Stimulated activated CD4-positive, alpha-beta T cell treated with anti-CD3 and anti-CD28 coated beads, TNF-alpha, amount 100 ng/mL, for 1 hour (primary cell): ENCODE measurements at places on chromosomes 1 and 21.

- DNase-seq, result no peak
Observed at GRCh38 chr1:12460911-12461621, 156.9 kb downstream of the DHRS3 start.

- DNase-seq, result no peak
Observed at GRCh38 chr1:10639011-10639774, 157.3 kb downstream of the CASZ1 start.

GRCh38 chr1:174858301-174858700 is 141.4 kb upstream of the CACYBP start:
- no peak for DNase-seq

- no peak for DNase-seq
Observed at GRCh38 chr1:226611301-226611700, 62.7 kb downstream of the STUM start.

GRCh38 chr1:51861669-51862068 is 16.9 kb downstream of the NRDC start:
- DNase-seq, result no peak

- DNase-seq, result no peak
Observed at GRCh38 chr1:172176206-172176605, 244.3 kb upstream of the C1orf105 start.

- DNase-seq, result no peak
Observed at GRCh38 chr1:58976294-58976693, 192.4 kb upstream of the JUN start.

DNA sequence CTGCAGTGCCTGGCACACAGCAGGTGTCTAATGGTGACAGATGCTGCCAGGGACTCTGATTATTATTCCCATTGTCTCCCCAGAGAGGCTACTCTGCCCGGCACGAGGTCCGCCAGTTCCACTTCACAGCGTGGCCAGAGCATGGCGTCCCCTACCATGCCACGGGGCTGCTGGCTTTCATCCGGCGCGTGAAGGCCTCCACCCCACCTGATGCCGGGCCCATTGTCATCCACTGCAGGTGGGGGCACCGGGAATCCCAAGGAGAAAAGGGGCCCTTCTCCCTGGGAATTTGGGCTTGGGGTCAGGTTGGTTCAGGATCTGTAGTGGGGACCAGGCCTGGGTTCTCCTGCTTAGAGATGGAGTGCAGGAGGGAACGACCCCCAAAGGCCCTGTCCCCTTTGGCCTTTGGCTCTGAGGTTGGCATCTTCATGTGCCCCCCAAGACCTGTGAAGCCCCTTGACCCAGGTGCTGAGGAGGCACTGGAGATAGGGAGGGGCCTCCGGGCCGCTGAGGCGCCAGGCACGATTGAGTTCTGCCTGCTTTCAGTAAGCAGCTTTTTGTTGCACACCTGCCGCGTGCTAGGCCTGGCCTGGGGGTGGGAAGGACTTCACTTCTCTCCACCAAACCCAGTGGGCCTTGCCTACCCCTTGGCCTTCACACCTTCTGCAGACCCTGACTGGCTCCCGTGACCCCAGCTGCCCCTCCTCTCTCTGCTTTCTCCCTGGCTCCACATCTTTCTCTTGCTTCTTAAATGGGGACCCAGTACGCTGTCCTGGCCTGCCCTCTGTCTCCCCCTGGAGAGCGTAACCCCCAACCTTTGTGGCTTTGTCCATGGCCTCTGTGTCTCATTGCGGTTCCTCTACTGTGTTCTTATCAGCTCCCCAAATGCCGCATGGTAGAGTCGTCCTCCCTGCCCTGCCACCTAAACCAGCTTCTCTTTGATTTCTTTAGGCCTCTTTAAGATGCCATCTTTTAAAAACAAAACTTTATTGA is 76.4 kb downstream of the PTPRU start:
- no peak for DNase-seq

GRCh38 chr1:50527249-50527986 is 104.2 kb upstream of the DMRTA2 start:
- DNase-seq, result no peak

DNA sequence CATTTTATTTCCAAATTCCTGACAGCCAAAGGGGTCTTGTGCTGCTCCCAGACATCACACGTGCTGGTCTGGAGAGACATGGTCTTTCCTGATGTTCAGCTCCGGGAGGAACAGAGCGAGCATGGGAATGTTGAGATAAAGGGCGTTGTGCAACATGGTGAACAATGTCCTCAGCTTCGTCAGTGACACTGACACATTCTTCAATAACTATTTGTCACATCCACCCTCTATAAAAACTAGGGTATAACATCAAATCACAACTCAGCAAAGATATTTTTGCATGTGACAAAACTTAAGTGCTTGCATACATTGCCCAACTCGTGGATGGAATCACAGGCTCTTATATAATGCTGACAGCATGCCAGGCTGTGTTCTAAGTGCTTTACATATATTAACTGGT is 42.4 kb upstream of the GRHL3 start:
- no peak for DNase-seq

DNA sequence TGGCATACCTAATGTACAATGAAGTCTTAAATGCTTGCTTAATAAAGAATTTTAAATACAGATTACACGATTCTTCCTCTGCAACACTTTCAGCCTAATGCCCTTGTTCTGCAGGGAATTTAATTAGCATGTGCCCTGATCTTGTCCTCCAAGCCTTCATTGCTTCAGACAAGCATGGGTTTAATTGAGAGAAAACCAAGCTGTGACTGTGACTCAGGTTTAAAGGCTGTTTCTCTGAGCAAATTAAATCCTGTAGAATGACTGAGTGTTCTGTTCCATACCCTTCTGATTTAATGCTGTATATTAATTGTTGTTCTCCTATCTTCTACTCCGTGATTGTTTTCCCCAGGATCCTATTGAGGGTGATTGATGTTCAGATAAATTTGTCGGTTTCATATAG is 269.0 kb upstream of the PRMT6 start:
- DNase-seq, result no peak

GRCh38 chr1:15120251-15120945 is 33.1 kb upstream of the TMEM51 start:
- DNase-seq, result no peak

DNA sequence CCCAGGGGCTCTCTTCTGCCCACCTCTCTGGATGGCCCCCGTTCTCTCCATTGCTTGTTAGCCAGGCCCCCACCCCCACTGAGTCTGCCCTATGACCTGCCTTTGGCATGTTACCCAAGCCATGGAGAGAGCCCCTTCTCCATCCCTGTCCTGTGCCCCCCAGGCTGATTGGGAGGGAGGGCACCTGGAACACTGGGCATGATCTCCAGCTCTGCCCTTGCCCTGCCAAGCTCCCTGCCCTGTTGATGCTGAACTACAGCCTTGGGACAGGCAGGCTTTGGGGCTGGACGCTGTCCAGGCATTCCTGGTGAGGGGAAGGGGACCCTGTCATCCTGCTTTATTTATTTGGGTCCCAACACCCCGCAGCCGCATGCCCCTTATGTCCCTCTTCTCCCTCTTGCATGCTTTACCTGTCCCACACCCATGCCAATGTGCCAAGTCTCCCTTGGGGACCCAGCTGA is 10.7 kb downstream of the TRIM46 start:
- no peak for DNase-seq

DNA sequence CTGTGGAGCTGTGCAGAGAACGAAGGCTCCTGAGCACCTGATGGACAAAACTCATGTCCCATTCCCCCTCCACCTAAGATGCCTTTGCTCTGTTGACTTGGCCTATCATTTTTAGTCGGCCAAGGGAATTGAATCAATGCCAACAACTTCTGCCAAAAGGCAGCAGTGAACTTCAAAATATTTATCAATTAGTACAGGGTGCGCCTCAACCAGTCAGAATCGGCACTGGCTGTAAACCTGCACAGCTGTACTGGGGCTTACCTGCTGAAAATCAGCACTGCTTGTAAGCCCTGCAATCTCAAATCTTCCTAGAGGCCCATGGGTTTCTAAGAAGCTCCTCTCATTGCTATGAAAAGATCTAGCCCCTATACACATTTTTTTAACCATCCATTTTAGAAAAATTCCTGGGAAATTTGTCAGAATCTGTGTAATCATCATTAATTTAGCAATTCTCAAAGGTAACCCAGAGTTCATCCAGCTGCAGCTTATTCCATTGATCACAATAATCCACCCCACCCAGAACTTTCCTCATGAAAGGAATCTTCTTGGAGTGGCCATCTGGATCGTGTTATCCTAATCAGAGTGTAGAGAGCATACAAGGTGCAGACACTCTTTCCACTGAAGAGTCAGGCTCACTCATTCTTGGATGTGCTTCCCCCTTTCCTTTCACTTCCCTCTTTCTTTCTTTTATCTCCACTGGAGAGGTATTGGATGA is 40.2 kb downstream of the ADAMTS1 start:
- DNase-seq, result no peak

DNA sequence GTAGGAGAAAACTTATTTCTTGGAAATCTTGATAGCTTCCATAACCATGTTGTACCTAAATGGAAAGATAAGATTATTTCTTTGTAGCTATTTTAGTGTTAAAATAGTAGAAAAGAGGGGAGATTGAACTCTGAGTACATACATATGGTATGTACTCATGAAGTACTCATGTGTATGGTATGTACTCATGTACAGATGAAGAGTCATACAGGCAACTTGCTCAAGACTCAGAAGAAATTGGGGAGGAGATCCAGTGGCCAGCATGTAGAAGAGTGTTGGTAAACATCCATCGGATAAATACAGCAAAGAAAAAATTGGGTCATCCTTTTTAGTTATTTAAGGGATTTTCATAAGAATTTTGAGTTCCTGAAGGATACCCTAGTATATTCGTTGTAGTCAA is 29.0 kb downstream of the MDM4 start:
- DNase-seq, result no peak

DNA sequence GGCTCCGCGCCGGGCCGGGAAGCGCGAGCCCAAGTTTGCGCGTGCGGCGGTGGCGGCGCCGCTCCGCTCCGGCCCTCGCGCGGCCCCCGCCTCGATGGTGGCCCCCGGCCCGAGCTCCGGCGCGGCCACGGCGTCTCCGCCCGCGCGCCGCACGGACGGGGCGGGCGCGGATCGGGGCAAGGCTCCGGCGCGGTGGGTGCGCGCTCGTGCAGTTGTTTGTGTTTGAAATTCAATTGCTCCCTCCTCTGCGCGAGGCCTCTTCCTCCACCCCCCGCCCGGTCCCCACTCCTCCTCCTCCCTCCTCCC is at the start of gene HDGF:
Gene HDGF, minus strand, starts transcription at position 225 of the 306 bp plus-strand sequence. CDS start 246 bp downstream, outside the sequence.
- DNase-seq, result no peak

DNA sequence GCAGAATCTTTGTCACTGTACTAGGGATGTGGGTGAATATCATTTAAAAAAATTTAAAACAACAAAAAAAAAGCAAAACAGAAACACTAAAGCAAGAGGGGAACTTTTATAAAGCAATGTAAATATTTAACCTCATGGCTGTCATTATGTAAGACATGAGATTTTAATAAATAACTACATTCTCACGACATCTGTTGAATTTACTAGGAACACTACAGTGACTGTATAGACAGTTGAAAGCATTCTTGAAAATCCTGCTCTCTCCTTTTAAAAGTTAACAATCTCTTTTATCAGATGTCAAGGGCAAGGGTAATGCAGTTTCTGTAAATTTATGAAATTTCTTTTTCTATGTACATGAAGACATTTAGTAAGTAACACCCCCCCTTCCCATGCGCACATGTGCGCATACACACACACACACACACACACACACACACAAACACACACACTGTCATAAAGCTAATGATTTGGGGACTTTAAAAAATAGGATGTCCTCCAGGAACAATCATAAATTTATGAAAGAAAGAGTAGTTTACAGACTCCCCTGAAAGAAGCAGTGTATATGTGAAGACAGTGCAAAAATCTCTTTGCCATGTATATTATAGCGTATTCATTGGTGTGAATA is 51.7 kb downstream of the PROX1 start:
- no peak for DNase-seq

- no peak for DNase-seq
Observed at GRCh38 chr1:4745560-4745959, 91.2 kb downstream of the AJAP1 start.

GRCh38 chr1:214581785-214582184 is 21.2 kb upstream of the CENPF start:
- DNase-seq, result no peak

DNA sequence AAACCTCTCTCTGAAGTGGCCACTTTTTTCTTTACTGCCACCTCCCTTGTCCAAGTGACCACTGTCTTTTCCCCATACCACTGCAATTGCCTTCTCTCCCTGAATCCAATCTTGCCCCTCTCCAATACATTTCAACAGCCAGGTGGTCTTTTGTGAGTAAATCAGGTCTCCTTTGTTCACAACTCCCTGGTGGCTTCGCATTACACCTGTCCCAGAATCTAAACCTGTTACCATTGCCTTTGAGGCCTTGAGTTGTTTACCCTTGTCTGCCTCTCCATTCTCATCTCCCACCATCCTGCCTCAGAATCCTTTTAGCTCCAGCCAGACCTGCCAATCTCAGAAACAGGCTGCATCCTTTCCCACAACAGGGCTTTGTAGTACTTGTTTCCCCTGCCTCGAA is 21.8 kb upstream of the DYNLT5 start:
- DNase-seq, result no peak

DNA sequence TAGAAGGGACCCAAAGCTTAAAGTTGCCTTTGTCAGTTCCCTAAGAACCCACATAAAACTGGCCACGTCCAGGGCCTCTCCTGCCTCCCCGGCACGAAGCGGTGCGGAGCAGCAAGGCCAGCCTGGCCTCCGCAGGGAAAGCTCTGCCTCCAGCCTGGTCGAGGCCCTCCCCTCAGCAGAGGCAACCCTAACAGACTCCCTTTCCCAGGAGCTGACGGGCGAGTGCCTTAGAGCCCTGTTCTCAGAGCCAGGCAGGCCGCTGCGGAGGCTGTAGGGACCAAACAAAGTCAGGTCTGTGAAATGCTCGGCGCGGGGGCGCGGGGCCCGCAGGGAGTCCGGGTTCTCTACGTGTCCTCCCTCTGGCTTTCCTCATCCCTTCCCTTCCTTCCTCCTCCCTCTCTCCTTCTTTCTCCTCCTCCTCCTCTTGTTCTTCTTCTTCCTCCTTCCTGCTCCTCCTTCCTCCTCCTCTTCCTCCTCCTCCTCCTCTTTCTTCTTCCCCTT is 40.7 kb downstream of the RIPK4 start:
- no peak for DNase-seq

DNA sequence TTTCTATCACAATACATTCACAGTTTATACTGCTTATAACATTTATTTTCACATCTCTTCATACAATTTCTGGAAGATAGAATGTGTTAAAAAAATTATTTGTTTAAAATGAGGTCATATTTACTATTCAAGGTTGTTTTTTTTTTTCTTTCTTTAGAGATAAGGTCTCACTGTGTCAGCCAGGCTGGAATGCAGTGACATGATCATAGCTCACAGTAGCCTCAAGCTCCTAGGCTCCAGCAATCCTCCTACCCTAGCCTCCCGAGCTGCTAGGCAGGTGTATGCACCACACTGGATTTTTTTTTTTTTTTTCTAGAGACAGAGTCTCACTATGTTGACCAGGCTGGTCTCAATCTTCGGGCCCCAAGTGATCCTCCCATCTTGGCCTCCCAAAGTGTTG is 19.0 kb upstream of the RNF11 start:
- no peak for DNase-seq

- DNase-seq, result no peak
Observed at GRCh38 chr1:202752774-202753173, 42.5 kb upstream of the SYT2 start.
